Activated CD4-positive, alpha-beta memory T cell treated with anti-CD3 and anti-CD28 coated beads, Interleukin-2, amount 10 ng/mL, durations not matched to agents 7 days and 5 days (primary cell): ENCODE measurements at places on chromosomes 5 and 9.

- no peak for DNase-seq
These were observed 4.1 kb upstream of the ADRA1B start for GRCh38 chr5:159912033-159912800.

DNA sequence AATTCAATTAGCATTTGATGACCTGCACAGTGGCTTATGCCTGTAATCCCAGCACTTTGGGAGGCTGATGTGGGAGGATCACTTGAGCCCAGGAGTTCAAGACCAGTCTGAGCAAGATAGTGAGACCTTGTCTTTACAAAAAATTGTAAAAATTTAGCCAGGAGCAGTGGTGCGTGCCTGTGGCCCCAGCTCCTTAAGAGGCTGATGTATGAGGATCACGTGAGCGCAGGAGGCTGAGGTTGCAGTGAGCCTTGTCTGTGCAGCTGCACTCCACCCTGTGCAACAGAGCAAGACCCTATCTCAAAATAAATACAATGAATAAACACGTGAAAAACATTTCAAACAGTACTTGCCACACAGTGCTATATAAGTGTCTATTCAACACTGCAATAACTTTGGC, 4.2 kb downstream of the ABCA1 start:
- no peak for DNase-seq

GRCh38 chr9:32502464-32502863, 23.5 kb downstream of the RIGI start:
- no peak for DNase-seq

DNA sequence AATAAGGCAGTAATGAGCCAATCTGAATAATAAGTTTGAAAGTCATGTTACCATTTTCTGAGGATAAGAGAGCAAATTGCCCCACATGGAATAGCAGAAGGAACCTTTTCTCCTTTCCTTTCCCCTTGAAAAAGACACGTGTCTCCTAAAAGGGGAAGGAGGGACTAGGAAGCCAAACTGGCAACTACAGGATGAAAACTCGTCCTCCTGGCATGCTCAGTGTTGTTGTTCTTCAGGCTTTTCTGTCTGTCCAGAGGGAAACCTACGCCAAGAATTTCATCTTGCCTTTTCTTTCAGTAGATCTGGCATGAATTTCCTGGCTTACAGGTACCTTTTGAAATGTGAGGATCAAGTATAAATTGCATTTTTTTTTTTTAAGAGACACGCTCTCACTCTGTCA, 355.9 kb upstream of the TLE4 start:
- no peak for DNase-seq

DNA sequence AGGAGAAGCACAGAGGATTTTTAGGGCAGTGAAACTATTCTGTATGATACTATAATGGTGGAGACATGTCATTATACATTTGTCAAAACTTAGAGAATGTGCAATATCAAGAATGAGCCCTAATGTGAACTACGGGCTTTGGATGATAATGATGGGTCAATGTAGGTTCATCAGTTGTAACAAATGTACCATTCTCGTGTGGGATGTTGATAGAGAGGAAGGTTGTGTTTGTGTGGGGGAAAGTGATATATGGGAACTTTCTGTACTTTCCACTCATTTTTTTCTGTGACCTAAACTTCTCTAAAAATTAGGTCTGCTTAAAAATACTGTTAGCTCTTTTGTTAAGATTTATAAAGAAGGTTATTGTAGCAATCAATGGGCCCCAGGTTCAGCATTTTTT, 138.9 kb downstream of the SPATA31D1 start:
- DNase-seq = no peak
